HT-29 (cell line): ENCODE measurements at places on chromosomes 12 and 14.

- no peak for DNase-seq
Observed at GRCh38 chr14:104968153-104968527, 10.0 kb downstream of the AHNAK2 start.

DNA sequence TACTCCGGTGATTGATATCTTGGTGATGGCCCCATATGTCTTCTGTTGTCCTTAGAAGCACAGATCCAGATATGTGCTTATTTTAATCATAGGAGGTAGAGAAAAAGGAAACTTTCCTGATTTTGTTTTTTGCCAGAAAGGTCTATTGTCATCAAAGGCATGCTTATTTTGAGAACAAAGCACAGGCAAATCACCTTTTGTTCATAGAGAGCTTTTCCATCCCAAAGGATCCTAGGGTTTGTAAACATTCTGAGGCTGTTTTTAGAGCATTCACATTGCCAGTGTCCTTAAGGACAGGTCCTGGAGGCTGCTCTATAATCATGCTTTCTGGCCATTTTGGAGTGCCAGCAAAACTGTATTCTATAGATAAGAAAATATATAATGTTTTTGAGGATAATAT, 148.5 kb upstream of the SEL1L start:
- DNase-seq = no peak

DNA sequence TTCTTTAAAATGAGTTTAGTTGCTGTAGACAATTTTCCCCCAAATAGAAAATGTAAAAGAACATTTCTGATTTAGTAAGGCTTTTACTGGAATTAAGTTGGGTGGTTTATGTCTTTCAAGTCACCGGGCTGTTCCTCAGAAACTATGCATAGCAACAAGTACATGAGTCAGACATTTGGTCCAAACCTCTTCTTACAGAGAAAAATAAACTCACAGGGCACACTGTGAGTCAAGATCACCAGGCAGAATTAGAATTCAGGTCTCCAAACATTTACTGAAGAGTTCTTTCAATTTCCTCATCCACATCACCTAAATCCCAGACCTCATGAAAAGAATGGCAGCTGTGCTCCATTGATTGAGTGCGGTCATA, 476.1 kb upstream of the SOX5 start:
- no peak for DNase-seq

- no peak for DNase-seq
Observed at GRCh38 chr12:79936670-79937069, 1.8 kb upstream of the PPP1R12A start.

- DNase-seq = no peak
Observed at GRCh38 chr14:55361190-55361589, 50.4 kb downstream of the ATG14 start.

GRCh38 chr12:38153737-38154061, 162.9 kb upstream of the ALG10B start:
- DNase-seq = no peak

GRCh38 chr14:104758981-104759969, 6.3 kb downstream of the SIVA1 start:
- no peak for DNase-seq

GRCh38 chr14:52463375-52463774, 88.9 kb downstream of the TXNDC16 start:
- no peak for DNase-seq

DNA sequence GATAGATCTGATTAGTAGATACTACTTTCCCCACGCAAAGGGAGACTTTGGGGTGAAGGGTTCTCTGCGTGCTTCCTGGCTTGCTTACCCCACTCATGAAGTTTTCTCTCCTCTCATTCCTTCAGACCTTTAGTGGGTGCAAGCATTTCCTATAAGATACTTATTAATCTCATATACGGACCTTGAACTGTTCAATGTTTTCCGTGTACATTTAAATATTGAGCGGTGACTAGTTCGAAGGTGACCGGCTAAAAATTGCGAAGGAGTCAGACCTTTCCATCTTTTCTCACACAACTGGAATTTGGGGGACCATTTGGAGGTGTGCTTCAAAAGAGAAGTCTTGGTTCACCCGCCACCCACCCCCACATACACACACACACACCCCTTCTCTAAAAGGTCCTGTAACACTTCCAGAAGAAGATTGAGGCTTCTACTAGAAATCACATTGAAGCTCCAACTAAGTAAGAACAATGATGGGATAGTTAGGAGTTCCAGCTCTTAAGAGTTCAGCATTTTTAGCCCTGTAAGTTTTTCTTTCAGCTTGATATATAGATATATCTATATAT, 6.1 kb upstream of the FOXG1 start:
- DNase-seq = no peak

GRCh38 chr14:33335366-33335765, 396.7 kb downstream of the NPAS3 start:
- no peak for DNase-seq

DNA sequence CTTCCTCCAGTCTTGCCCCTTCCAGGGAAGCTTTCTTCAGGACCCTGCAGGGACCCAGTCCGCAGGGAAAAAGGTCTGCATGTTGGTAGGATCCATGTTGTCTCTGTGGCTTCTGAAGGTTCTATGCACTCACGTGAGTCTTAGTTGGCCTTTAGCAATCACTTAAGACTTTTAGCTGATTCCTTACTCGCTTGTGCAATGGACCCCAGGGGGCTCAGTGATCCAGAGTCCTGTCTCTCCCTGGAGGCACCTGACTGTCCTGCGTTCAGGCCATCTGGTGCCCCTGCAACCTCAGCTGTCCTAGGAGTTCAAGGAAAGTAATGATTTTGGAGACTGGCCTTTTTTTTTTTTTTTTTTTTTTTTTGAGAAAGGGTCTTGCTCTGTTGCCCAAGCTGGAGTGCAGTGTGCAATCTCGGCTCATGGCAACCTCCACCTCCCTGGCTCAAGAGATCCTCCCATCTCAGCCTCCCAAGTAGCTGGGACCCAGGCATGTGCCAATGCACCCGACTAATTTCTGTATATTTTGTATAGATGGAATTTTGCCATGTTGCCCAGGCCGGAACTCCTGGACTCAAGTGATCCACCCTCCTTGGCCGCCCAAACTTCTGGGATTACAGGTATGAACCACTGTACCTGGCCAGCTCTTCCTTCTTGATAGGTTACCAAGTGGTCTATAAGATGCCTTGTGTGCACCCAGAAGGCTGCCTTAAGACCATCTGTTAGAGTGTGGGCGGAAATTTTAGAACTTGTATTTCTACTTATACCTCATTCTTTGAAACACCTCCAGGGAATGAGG, 4.6 kb downstream of the IFI27L2 start:
- no peak for DNase-seq

GRCh38 chr12:18908191-18908590, 170.3 kb downstream of the CAPZA3 start:
- no peak for DNase-seq
